ENCODE measurements at places on chromosomes 12 and 14.

GRCh38 chr12:7486512-7486911 lies 17.1 kb downstream of the CD163 start:
- DNase-seq = no peak

- DNase-seq = no peak
Measured at GRCh38 chr12:527241-527640, 67.5 kb downstream of the B4GALNT3 start.

- no peak for DNase-seq
Measured at GRCh38 chr14:22613106-22613695, 15.1 kb downstream of the ABHD4 start.

DNA sequence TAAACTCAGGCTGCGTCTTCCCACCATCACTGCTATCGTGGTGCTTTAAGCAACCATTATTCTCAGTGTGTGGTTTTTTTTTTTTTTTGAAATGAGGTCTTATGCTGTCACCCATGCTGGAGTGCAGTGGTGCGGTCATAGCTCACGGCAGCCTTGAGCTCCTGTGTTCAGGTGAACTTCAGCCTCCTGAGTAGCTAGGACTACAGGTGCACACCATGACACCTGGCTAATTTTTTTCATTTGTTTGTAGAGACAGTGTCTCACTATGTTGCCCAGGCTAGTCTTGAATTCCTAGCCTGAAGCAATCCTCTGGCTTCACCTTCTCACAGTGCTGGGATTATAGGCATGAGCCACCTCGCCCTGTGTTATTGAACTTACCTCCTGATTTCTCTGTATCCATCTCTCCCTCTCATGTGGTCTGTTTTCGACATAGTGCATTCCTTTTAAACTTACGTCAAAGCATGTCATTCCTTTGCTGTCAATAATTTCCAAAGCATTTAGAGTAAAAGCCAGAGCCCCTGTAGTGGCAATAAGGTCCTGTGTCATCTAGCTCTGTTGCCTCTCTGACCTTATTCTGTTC lies 255.5 kb downstream of the SNAPC1 start:
- no peak for DNase-seq

GRCh38 chr14:54138024-54138353 lies 181.4 kb upstream of the BMP4 start:
- DNase-seq = no peak
